Left colon (tissue), 2 donors: ENCODE measurements at places on chromosomes 2 and 18. TPM values are rescaled to one million over a fixed set of nuclear protein-coding genes. Genes with fewer than 3 reads are reported as not detected.

RBKS gene
- 11.1 TPM for total RNA-seq

TUBB8B gene
- total RNA-seq = 0.34 TPM

ARHGAP25 gene
- total RNA-seq = 7.0 TPM

ERFE gene
- not detected for total RNA-seq

- no peak for DNase-seq
Observed at GRCh38 chr2:173458991-173459780, 104.5 kb downstream of the CDCA7 start.

- no peak for DNase-seq
Observed at GRCh38 chr2:139652385-139652784, 872.2 kb upstream of the NXPH2 start.

KLHL30 gene
- 0.18 TPM for total RNA-seq

- peak; percentile 38 for DNase-seq
Observed at GRCh38 chr2:43305517-43305916, 79.1 kb upstream of the ZFP36L2 start.

GRCh38 chr2:157743051-157743450 lies 114.4 kb upstream of the ACVR1C start:
- no peak for DNase-seq

DNA sequence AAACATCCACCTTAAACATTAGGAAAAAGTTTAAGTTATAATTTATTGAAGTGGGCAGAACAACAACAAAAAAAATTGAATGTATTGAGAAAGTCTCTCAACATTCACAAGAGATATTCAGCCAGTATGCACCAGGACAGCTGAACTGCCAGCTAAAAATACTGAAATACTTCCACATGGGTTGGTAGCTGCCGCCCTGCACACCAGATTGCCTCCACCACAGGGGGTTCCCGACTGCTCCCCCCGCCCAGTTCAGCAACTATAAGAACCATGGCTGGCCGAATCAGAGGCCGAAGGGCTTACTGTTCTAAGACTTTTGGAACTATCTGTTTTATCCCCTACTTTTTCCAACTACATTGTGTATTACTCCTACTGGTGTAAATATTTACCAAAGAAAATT lies 150.0 kb upstream of the LRP1B start:
- no peak for DNase-seq

DNA sequence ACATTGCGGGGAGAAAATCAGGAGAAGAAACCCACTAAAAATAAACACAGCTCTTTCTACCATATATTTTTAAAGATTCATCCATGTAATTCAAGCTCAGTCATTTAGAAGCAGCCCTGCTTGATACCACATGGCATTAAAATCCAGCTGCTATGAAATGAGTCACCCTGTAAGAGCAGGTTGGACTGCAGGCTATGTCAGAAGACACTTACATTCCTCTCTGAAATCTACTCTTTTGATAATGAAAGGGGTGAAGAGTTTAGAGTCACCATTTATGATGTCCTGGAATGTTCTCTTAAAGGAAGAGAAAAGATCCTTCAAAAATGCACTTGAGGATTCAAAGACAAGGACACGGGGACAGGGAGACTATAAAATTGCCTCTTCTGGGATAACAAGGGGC lies 100.6 kb upstream of the APCDD1 start:
- DNase-seq = no peak

DNA sequence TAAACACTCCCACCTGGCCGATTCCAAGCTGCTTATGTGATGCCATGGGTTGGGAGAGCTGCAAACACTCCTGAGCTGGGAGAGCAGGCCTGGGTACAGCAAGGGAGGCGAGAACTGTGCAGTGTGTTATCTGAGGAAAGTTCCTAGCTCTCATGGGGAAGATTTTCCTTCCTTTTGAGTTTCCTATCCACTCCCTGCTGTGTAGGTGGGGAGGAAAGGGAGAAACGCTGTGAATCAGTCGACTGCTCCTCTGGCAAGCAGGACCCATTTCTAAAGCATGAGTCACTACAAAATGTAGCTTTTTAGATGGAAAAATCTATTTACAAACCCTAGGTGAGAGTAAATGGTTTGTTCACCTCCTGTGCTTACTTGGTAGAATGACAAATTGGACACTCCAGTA lies 80.4 kb downstream of the SH3RF3 start:
- no peak for DNase-seq

OSBPL6 gene
- total RNA-seq = 1.9 TPM

GRCh38 chr2:171267855-171268629 lies 107.3 kb upstream of the TLK1 start:
- DNase-seq = no peak

ST6GAL2 gene
- 1.8 TPM for total RNA-seq

TMEFF2 gene
- total RNA-seq = 0.09 TPM

GRCh38 chr2:44715671-44716081 lies 225.8 kb upstream of the SIX3 start:
- no peak for DNase-seq

DNA sequence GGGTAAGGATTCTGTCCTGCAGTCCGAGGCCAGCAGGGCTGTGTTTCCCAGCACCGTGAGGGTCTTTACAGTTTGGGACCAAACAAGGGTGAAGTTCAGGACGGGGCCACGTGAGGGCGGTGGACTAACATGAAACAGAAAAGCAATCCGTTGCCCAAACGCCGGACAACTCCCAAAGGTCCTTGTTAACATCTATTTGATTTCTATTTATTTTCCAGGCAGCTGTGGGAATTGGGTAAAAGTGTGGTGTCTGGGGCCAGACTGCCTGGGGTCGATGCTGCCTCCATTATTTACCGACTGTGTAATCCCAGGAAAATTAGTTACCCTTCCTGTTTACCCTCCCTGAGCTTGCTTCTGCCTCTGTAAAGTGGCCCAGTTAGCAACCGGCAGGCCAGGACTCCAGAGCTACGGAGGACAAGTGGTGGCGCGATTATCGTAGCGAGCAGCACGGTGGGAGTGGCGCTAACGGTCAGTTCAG lies 66.3 kb upstream of the TCF7L1 start:
- DNase-seq = peak; percentile 62

DYSF gene
- 2.4 TPM for total RNA-seq

DNA sequence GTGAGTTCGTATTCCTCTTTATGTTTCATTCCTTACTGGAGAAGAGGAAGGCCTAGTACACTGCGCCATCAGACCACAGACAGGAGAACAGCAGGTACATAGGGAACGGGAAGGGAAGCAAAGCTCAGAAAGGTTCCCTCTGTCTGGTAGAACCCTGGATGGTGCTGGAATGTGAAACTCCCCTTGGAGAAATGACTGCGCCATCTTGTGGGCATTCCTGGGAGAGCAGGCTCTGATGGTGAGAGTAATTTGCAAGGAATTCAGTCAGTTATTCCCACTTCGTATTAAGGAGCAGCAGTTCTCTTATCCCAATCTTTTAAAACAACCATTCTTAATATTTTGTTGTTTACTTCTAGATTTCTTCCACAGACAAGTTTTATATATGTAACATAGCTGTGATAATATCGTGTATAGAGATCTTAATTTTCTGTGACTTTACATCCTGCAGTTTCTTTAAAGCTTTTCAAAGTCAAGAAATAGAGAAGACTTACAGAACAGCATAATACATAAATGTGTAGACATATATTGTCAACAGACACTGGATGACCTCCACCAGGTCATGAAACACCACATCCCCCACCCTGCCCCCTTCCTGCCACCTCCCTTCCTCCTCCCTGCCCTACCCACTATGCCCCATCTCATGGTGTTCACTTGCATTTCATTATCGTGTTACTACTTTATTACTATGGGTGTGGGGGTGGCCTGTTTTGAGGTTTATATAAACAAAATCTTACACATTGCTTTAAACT lies 83.9 kb downstream of the ARHGEF4 start:
- peak; percentile 78 for DNase-seq

- DNase-seq = no peak
Observed at GRCh38 chr18:32468147-32468845, 2.4 kb downstream of the GAREM1 start.

DNA sequence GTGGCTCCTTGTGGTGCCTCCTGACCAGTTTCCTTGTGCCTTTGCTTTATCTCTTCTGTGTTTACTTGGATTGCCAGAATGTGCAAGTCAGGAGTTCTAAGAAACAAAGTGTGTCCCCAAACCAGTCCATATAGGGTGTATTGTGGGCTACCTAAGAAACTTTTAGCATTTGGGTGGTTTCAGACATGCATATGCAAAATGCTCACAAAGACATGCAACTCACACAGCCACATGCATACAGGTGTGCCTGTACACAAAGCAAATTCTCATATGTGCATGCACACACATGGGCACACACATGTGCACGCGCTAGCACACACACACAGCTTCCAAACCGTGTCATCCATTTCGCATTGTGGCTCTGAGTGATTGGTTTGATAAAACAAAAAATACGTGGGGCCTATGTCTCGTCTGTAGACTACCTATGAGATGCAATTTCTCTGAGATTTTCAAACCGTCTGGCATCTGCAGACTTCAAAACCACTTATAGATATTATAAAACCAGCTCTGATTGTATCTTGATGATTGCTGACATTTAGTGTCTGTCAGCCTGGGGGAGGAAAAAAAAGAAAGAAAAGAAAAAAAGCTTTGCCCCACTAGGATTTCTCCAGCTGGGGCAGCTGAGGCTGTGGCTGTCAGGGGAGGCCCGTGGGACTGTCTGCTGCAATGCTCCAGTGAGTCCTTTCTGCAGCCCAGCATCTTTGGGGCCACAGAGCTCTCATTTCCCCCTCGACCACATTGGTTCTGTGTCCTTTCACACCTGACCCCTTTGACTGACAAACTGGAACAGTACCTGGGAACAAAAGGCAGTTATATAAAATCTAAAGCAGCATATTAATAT lies 556.1 kb downstream of the CMPK2 start:
- DNase-seq = no peak

FBXO15 gene
- 0.42 TPM for total RNA-seq

DNA sequence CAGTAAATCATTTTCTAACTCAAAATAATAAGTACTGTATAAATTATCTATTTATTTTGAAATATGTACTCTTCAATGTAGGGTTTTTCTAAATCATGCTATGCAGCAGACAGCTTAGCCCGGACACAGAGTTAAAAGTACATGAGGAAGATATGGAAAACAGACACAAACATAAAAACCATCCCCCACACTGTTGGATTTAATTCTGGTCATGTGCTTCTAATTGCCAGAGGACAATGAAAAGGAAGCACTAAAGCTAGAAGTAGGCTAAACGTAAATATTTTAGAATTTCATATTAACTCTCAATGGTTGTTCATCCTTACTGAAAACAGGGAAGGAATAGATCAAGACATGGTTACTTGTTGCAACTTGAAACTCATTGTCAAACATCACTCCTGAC lies 420.7 kb downstream of the ERBB4 start:
- no peak for DNase-seq
